NCI-H226 (cell line): ENCODE measurements at places on chromosomes 6 and 20.
A peak's percentile ranks its signal among the peaks of the same experiment; 100 is the strongest.

- peak; percentile 74 for DNase-seq
These were observed 291.9 kb downstream of the PLCB1 start for GRCh38 chr20:8424010-8424409.

DNA sequence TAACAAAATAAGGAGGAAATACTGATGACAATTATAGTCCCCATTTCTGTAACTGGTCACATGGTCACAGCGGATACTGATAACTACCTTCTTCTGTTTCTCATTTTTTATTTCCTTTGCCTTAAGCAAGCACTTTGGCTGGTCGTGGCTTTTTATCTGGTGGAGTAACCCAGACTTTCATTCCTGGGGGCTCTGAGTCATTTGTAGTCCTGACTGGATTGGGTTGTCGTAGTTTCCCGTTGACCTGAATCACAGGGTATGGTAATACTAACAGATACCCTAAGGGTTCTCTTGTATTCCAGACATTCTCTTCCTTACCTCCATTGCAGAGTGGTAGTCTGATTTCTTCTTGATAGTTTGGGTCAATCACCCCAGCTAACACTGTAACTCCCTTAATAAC is 500.3 kb upstream of the ADGRB3 start:
- no peak for DNase-seq

GRCh38 chr6:14520029-14520428 is 402.5 kb downstream of the CD83 start:
- DNase-seq: no peak

DNA sequence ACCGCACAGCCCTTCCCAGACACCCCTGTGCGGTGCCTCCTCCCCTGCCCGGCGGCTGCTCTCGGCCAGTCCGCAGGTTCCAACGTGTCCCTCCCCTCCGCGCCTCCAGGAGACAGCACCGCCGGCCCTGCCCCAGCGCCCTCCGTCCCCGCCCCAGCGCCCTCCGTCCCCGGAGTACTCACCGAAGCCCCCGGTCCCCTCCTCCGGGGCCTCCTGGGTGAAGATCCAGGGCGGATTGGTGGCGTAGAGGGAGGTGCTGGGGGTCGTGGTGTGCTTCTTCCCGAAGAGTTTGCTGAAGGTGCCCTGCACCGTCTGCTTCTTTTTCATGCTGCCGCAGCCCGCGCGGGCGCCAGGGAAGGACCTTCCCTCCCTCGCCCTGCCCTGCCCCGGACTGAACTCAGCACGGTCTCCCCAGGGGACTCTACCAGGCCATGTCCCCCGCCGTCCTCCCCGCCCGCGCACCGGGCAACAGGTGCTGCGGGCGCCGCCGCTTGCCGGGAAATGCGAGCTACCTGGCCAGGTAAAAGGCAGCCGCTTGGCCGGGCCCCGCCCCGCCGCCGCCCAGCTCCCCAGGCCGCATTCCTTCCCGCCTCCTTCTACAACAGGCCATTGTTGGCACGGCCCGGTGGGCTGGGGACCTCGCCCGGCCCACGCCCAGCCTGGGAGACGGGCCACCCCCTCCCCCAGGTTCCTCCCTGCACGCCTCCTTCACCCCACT is at the start of gene C6orf132:
TSS of gene C6orf132 (minus strand) at position 503 of the 718 bp plus-strand sequence. CDS start at position 327, 176 bp downstream.
- peak; percentile 76 for DNase-seq

- no peak for DNase-seq
These were observed 13.4 kb upstream of the MYO6 start for GRCh38 chr6:75735491-75736186.

DNA sequence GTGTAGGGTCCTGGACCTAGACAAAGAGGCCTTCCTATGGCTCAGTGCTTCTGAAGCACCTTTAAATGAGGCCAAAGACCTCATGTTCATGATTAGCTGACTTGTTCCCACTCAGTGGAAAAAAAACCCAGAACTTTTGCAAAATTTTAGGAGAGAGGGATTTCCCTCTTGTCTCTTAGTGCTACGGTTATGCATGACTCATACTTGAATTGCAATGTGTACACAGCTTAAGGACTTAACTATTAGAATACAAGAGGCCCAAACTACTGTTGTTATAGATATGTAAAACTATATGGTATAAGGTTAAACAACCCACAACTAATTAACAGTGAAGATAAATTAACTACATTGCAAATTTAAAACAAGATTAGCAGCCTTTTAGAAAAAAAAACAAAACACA is 32.3 kb upstream of the HLA-A start:
- DNase-seq: no peak

DNA sequence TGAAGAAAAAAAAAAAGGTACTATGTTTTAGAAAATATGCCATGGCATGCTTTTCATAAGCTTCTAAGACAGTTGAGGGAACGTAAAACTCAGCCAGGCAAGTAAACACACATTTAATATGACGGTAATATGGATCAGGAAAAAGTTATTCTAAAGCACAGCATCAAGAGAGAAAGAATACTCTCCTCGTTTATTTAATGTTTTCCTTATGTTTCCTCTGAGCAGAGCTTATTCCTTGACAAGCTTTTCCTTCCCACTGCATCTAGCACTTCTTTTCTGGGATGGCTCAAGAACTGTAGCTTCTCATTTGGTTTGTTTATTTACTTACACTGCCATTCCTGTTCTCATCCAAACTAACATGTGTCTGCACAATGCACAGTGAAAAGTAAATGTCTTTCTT is 2.7 kb upstream of the RSPO3 start:
- DNase-seq: no peak

DNA sequence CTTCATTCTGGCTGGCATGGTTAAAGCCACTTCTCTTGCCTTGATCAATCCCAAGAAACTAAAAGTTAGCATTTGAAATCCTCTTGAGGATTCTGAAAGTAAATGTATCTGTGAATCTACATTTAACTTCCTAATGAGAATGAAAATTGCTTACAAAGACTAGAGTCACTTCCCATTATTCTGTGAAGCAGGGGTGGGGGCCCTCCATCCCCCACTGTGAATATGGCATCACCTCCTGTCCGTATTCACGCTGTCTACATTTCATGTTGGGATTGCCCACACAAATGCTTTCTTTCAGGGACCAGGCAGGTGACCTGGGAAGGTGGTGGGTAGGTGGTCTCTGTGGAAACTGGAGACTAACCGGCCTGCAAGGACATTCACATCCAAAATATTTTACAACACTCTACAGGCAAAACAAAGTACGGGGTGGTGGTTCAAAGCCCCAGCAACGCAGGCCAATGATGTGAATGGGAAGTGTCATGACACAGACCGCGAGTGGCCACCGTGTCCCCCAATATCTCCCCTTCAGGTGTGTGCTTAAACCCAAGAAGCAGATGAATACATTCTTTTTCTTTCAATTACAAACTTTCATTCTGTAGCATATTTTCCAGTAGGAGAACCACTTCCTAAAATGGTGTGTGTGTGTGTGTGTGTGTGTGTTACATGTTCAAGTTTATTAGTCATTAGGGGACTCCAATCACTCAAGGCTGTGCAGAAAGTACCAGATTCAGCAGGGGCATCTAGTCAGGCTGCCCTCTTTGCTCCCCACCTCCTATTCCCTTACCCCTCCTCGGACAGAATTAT is 132.2 kb downstream of the PRND start:
- no peak for DNase-seq

- no peak for DNase-seq
These were observed 1188.0 kb downstream of the GRIK2 start for GRCh38 chr6:102581378-102582124.

GRCh38 chr6:151051164-151051563 is 185.7 kb downstream of the MTHFD1L start:
- no peak for DNase-seq

DNA sequence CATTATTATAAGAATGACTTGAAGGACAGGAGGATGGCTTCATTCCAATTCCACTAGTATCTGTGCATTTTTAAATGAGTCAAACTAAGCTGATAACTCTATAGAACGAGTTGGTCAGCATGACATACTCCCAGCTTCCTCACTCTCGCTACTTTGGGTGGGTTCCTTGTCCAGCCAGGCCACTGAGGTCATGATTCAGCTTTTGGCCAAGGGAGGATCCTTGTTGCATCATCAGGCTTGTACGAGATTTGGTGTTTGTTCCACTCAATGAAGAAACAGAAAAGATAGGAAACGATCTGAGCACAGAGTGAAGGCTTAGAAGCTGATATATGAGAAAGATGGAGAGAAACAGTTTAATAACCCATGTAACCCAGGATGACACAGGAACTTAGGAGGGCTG is 19.8 kb downstream of the NEDD9 start:
- peak; percentile 98 for DNase-seq

DNA sequence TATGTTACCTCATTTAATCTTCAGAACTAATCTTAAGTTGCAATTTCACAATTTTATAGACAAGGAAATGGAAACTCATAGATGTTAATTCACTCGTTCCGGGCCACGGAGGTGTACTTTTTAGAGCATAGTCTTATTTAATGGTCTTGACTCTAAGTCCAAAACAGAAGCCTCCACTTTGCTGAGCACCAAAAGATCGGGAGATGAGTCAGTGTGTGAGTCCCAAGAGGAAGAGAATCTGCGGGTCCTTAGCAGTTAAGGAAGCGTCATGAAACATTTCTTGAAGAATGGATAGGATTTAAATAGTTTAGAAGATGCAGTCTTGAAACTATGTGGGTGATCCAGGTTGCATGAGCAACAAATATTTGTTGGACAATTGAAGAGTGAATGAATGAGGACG is 231.8 kb upstream of the QKI start:
- DNase-seq: no peak

- no peak for DNase-seq
These were observed 270.6 kb downstream of the KHDC1L start for GRCh38 chr6:72954716-72955115.

- DNase-seq: no peak
These were observed 22.1 kb upstream of the EYA2 start for GRCh38 chr20:46872328-46873211.

GRCh38 chr6:143896126-143896860 is 32.0 kb downstream of the ZC2HC1B start:
- no peak for DNase-seq

- DNase-seq: no peak
These were observed 56.7 kb downstream of the ATXN1 start for GRCh38 chr6:16704401-16705045.

- no peak for DNase-seq
These were observed 34.7 kb upstream of the FAM8A1 start for GRCh38 chr6:17565399-17565798.

GRCh38 chr20:17943343-17943742 is 25.3 kb downstream of the SNX5 start:
- no peak for DNase-seq

- no peak for DNase-seq
These were observed 59.5 kb downstream of the MANEA start for GRCh38 chr6:95636552-95637431.

- no peak for DNase-seq
These were observed 18.6 kb downstream of the UCKL1 start for GRCh38 chr20:63937596-63937995.

GRCh38 chr6:132484680-132485018 is 28.3 kb downstream of the STX7 start:
- DNase-seq: no peak

GRCh38 chr6:21601932-21602390 is 8.4 kb downstream of the SOX4 start:
- no peak for DNase-seq

GRCh38 chr20:16020971-16021370 is 552.3 kb downstream of the KIF16B start:
- peak; percentile 9 for DNase-seq

GRCh38 chr6:46062312-46062711 is 46.7 kb upstream of the CLIC5 start:
- DNase-seq: peak; percentile 72

DNA sequence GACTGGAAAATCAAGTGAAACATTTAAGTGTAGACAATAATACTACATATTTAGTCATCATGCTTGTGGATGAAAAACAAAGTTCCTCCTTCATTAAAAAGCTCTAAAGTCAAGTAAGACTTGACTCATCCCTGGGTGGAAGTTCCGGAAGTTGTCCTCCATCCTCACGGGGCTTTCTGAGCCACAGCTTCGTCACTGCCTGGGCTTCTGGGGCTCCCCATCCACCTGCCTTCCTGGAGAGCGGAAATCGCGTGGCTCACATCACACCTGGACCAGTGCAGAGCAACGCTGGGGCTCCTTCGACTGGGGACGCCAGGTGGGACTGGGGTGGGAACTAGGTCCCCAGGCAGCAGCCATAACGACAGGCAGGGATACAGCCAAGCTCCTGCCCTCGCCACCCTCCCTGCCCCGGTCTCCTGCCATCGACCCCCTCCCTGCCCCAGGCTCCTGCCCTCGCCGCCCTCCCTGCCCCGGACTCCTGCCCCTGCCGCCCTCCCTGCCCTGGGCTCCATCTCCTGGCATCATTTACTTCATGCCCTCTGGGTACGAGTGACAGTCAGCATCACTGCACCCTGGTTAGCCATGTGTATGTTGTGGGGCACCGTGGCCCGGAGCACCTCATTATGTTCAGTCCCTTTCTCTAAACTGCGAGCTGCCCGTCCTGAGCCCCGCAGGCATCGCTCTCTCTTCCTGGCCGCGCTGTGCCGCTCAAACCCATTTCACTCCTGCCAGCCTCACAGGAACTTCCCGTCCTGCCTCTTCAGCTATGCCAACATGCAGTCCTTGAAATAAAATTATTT is 12.9 kb downstream of the THBS2 start:
- DNase-seq: no peak

DNA sequence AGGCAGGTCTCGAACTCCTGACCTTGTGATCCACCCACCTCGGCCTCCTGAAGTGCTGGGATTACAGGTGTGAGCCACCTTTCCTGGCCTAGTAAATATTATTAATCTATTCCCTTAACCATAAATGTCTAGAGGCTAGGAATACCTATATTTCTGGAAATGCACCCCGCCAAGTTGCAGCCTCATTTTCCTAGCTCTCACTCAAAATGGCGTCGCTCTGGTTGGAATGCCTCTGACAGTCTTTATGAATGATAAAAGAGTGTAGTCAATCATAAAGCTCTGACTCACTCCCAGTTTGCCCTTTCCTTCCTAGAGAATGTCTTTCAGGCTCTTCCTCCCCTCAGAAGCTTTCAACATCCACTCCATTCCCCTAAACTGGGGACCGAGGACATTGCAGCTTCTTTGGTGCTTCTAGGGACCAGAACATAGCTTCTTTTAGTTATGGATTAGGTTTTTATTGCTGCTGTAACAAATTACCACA is 14.1 kb upstream of the TRIM26 start:
- DNase-seq: no peak

- DNase-seq: no peak
These were observed 12.2 kb downstream of the EPHA7 start for GRCh38 chr6:93407186-93407585.
